ENCODE measurements at places on chromosomes 13 and 19. TPM values are rescaled to one million over a fixed set of nuclear protein-coding genes. Genes with fewer than 3 reads are reported as not detected.

ATP1A3 gene
- 0.05 TPM for total RNA-seq

FCGBP gene
- total RNA-seq, result 4.6 TPM

ZNF90 gene
- total RNA-seq, result 0.15 TPM

ITPKC gene
- 30.8 TPM for total RNA-seq

KIR2DL3 gene
- not detected for total RNA-seq

CDKN2D gene
- total RNA-seq, result 2.2 TPM

MEDAG gene
- total RNA-seq, result 78.1 TPM

RFPL4A gene
- total RNA-seq, result not detected

ZNF793 gene
- total RNA-seq, result 1.1 TPM

PCDH17 gene
- total RNA-seq, result under 0.01 TPM

TEX26 gene
- total RNA-seq, result not detected

HS6ST3 gene
- not detected for total RNA-seq

MEIOSIN gene
- not detected for total RNA-seq

SLC25A41 gene
- total RNA-seq, result not detected

LHB gene
- total RNA-seq, result not detected

IRGC gene
- total RNA-seq, result not detected

FAM216B gene
- total RNA-seq, result not detected

SACS gene
- 12.1 TPM for total RNA-seq

SCN1B gene
- total RNA-seq, result 15.2 TPM

MEF2B gene
- total RNA-seq, result not detected

KANK3 gene
- total RNA-seq, result 1.00 TPM

C3 gene
- total RNA-seq, result 1,917 TPM

TPTE2 gene
- total RNA-seq, result not detected

MATK gene
- not detected for total RNA-seq

PCCA gene
- 17.2 TPM for total RNA-seq

SIGLEC8 gene
- not detected for total RNA-seq

HIF3A gene
- total RNA-seq, result 32.0 TPM
